IMR-90 (cell line): ENCODE measurements at places on chromosomes 4 and X. TPM values are rescaled to one million over a fixed set of nuclear protein-coding genes. Genes with fewer than 3 reads are reported as not detected.
A peak's percentile ranks its signal among the peaks of the same experiment; 100 is the strongest.

- no peaks in the 10 kb centered on the region for H3K4me1 ChIP-seq
- no peak for DNase-seq
- no peaks in the 10 kb centered on the region; the same call in 1 of the 2 replicates for H3K27me3 ChIP-seq
- H3K4me3 ChIP-seq: no peak overlapping the region
- H3K36me3 ChIP-seq: no peaks in the 10 kb centered on the region
Observed at GRCh38 chr4:165198329-165198728, 9.0 kb upstream of the KLHL2 start.

PPEF1 gene
- polyA plus RNA-seq: not detected in 2 replicates

GRCh38 chr4:113368056-113368455 is 318.6 kb downstream of the ANK2 start:
- peak; percentile 97 for DNase-seq
- H3K27me3 ChIP-seq: no peaks in the 10 kb centered on the region; the same call in 1 of the 2 replicates
- peaks cover 2% of the 10 kb centered on the region for H3K4me1 ChIP-seq
- no peak overlapping the region for H3K27ac ChIP-seq
- H3K4me3 ChIP-seq: no peak overlapping the region
- no peaks in the 10 kb centered on the region for H3K36me3 ChIP-seq

DNA sequence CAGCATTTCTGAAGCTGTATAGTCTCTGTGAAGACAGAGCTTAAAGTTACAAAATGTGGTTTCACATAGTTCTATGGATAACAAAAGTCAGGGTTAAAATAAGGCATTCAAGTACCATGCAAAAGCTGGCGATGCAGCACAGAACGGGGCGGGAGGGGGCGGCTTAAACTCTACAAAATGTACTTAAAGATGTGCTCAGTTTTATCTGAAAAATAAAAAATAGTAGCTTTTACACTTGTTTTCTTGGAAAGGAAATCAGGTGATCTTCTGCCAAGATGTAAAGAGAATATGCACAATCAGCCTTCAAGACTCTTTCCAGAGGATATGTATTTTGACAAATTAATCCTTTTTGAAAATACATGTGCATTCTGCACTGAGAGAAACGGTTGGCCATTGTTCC is 301.7 kb upstream of the EMCN start:
- no peaks in the 10 kb centered on the region for H3K27me3 ChIP-seq
- no peaks in the 10 kb centered on the region for H3K4me1 ChIP-seq
- no peaks in the 10 kb centered on the region for H3K36me3 ChIP-seq
- H3K4me3 ChIP-seq: no peak overlapping the region

DNA sequence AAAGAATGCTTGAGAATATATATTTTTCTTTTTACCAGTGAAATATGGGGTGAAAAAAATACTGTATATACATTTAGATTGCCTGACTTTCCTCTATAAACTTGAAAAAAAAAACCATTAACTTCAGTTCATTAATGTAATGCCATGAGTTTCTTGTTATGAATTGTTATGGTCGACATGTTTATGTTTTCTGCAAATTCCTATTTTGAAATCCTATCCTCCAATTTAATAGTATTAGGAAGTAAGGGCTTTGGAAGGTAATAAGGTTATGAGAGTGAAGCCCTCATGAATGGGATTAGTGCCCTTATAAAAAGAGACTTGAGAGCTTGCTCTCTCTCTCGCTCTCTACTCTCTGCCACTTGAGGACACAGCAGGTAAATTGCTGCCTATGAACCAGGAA is 211.4 kb downstream of the LDB2 start:
- no peaks in the 10 kb centered on the region for H3K27me3 ChIP-seq
- peak overlapping the region; percentile 93; the same call in 1 of the 2 replicates for H3K27ac ChIP-seq
- peak; percentile 25 for DNase-seq
- no peaks in the 10 kb centered on the region for H3K36me3 ChIP-seq

RADX gene
- 0.86 and 1.8 TPM in 2 replicates for polyA plus RNA-seq

- H3K4me1 ChIP-seq: peaks cover 2% of the 10 kb centered on the region; the same call in 1 of the 2 replicates
- no peak overlapping the region for H3K4me3 ChIP-seq
- H3K36me3 ChIP-seq: no peaks in the 10 kb centered on the region
- no peak for DNase-seq
- no peak overlapping the region for H3K27ac ChIP-seq
Observed at GRCh38 chr4:159152181-159152580, 49.3 kb downstream of the RAPGEF2 start.

CLDN2 gene
- 0.03 TPM in 2 replicates for polyA plus RNA-seq

GRCh38 chrX:46965125-46965758 is 53.0 kb downstream of the JADE3 start:
- H3K27me3 ChIP-seq: peaks cover 3% of the 10 kb centered on the region; the same call in 1 of the 2 replicates
- peak overlapping the region; percentile 77; the same call in 1 of the 2 replicates for H3K27ac ChIP-seq
- peaks cover 4% of the 10 kb centered on the region; the same call in 1 of the 2 replicates for H3K4me1 ChIP-seq
- H3K4me3 ChIP-seq: no peak overlapping the region
- peak; percentile 73 for DNase-seq

DNA sequence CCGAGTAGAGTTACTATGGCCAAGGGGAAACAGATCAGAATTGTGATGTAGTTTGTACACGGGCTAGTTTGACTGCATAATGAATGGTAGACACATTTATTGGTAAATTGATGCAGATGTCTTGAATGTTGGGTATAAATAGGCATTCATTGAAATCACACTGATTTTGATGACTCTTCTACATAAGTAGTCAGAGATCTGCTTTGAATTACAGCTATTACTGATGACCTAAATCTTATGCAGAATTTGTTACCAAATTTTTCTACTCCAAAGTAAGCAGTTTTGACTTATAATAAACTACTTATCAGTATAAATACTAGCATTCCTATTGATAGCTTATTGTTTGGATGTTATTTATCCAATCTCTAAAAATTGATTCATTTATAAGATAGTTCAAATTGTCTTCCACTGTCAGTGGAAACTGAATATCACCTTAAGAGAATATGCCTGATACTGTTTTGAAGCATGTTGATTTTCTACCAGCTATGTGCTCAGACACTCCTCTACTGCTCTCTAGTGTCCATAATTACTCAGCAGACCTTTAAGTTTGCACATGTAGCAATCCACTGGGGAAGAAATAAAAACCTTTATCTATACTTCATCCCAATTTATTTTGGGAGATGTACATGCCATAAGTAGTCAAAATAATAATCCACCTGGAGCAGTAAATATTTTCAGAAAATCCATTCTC is 120.3 kb downstream of the RASL11B start:
- no peaks in the 10 kb centered on the region for H3K27me3 ChIP-seq
- no peak overlapping the region for H3K27ac ChIP-seq
- DNase-seq: peak; percentile 73
- no peaks in the 10 kb centered on the region for H3K36me3 ChIP-seq
- no peak overlapping the region for H3K4me3 ChIP-seq

DNA sequence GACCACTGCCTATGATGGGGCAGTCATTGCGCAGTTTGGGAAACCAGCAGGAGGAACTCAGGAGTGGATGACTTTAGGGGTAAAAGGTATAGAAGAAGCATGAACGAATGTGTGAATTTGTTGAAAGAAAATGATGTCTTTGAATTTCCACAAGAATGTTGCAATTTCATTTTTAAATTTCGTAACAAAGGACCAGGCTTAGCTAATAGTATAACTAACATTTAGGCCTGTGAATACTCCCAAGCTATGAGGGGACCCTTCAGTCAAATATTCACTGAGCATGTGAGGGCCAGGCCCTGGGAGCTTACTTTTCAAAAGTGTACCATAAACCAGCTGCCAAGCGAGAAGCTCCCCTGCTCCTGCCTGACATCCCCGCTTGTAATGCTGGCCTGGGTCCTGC is 5.3 kb downstream of the MPC1L start:
- no peak for DNase-seq
- H3K4me1 ChIP-seq: peaks cover 2% of the 10 kb centered on the region; the same call in 1 of the 2 replicates
- H3K27ac ChIP-seq: no peak overlapping the region
